Right hindlimb (tissue), 1 donor: ENCODE measurements at places on chromosomes 3 and 15.

GRCh38 chr15:71530116-71530515, 280.2 kb upstream of the NR2E3 start:
- DNase-seq = no peak

GRCh38 chr15:58115692-58116091, 22.5 kb upstream of the AQP9 start:
- no peak for DNase-seq

DNA sequence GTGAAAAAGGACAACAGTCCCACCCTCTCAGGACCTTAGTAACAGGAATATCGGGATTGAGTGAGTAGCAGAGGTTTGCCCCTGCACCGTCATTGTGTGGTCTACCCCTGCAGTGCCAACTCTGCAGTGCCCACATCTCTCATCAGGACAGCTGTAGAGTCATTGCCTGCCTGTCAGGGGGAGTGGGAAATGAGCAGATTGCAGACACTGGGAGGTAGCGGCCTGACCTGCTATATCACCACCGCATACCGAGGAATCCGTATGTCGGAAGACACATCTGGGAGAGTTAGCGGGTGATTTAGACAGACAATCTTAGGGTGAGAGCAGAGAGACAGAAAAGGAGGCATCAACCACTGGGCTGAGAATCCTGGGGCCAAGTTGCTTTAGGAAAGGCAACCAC, 218.1 kb downstream of the EPHB1 start:
- DNase-seq = no peak

DNA sequence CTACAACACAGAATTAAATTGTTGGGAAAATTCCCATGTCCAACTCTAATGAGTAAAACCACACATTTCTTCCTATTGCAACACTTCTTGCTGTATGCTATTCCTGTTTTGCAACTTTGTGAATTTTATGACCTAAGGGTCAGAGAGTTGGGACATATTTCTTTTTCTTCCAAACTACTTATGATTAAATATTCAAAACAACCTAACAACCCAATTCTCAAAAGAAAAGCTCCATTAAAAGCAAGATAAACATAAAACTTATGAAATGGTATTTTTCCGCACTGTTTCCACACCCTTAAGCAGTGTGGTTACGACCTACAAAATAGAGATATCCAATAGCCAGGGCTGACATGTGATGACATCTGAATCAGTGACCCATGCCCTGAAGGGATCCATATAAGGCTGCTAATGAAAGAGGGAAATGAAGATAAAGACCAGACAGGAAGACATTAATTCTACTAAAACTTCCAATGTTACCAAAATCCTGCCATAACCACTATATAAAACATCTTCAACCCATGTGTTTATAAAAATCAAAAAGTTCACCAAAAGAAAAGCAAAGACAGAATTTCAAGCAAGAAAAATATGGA, 45.6 kb downstream of the DMXL2 start:
- DNase-seq = no peak

DNA sequence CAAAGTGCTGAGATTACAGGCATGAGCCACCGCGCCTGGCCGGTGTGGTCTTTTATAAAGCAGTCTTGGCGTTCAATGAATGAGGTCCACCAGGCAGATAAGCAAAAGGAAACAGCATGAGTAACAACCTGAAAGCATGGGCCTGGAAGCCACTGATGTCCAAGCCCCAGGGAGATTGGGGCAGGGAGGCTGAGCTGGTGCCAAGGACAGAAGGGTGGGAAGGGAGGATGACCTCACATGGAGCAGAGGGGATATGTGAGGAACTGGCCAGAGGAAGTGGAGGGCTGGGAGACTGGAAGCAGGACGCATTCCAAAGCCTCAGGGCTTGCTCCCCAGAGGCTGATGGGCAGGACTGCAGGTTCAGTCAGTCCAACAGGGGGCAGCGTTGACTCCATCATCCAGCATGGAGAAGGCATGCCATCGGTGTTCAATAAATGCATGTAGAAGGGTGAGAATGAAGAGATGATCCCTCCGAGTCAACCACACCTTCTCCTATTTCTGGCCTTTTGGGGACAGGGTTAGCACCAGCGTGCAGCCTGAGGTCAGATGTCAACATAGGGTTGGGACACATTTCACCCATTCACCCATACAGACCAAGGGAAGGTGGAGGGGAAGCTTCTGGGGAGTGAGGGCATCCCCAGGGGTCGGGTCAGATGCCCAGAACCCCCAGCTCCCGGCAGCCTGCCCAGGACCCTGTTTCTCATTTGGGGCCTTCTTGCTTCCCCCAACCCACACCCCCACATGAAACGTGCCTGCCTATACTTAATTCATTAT, 14.8 kb downstream of the MYL3 start:
- peak; percentile 31 for DNase-seq

DNA sequence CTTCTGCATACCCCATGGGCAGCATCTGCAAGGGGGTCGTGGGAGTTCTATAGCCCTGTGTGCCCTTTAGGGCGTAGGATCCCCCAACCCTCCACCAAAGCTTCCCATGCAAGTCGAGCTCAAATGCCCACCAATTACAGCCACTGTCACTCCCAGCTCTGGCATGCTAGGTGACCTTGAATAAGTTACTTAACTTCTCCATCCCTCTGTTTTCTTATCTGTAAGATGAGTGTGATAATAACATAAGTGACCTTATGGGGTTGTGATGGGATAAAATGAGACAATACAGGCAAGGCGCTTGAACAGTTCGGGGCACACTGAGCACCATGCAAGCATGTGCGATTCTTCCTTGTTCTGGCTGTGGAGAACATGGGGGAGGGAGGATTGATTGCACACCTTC, 74.8 kb upstream of the POMGNT2 start:
- DNase-seq = no peak

GRCh38 chr3:129609591-129610182, 3.2 kb upstream of the PLXND1 start:
- no peak for DNase-seq
